ENCODE measurements at places on chromosomes 1 and 21.

GRCh38 chr1:185539277-185539943 is 194.8 kb upstream of the HMCN1 start:
- no peak for DNase-seq

DNA sequence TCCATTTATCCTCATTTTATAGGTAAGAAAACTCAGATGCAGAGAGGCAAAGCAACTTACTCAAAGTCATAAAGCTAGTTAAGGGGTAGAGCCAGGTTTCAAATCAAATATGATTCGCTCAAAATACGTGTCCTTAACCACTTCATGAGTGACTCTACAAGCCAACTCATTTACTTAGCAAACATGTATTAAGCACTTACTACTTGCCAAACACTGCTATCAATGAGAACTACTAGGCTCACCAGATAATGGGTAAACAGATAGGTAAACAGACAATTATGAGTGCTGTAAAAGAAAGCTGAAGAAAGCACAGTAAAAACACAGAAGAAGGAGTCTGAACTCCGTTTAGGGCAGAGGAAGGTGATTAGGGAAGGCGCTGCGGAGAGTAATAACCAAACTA is 65.9 kb downstream of the WDR64 start:
- DNase-seq = no peak

DNA sequence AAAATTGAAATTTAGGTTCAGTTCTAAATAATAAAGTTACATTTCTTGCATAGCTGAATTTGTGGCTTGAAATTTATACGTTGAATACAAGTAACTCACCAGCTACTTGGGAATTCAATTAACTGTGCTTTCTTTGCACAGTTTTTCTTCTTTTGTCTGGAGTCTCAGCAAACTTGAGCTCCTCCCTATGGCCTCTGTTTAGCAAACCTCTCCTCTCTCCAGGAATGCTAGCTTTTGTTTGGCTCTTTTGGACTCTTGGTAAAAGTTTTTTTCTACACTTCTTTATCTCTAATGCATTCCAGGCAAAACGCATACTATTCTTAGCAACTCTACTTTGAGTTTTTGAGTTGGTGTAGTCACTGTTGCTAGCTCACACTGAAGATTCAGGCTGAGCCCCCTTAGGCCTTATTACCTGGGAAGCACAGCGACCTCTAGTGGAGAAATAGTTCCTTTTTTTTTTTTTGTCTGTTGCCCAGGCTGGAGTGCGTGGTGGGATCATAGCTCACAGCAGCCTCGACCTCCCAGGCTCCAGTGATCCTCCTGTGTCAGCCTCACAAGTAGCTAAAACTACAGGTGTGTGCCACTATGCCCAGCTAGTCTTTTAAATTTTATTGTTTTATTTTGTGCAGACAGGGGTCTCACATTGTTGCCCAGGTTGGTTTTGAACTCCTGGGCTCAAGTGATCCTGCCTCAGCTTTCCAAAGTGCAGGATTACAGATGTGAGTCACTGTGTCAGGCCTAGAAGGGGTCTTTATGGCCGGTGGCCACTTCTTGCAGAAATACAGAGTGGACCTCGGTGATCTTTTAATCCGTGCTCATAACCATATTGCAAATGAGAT is 61.7 kb downstream of the CASQ2 start:
- no peak for DNase-seq

GRCh38 chr1:117665556-117666270 is 59.9 kb downstream of the TENT5C start:
- DNase-seq = no peak

DNA sequence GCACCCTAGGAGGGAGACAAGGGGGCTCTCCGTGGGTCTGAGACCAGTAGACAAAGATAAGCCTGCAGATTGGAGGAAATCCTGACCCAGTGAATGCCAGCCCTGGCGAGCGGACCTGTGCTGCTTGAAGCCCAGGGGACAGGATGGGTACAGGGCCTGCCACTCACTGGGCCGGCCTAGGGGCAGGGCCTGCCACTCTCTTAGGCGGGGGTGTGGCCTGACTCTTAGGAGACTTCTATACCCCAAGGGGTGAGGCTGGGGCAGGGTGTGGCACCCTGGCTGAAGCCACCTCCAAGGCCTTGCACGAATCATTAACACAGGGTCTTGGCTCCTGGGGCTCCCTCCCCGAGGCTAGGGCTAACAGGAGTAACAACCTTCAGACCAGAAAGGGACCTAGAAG is 30.7 kb downstream of the TRIM62 start:
- no peak for DNase-seq

DNA sequence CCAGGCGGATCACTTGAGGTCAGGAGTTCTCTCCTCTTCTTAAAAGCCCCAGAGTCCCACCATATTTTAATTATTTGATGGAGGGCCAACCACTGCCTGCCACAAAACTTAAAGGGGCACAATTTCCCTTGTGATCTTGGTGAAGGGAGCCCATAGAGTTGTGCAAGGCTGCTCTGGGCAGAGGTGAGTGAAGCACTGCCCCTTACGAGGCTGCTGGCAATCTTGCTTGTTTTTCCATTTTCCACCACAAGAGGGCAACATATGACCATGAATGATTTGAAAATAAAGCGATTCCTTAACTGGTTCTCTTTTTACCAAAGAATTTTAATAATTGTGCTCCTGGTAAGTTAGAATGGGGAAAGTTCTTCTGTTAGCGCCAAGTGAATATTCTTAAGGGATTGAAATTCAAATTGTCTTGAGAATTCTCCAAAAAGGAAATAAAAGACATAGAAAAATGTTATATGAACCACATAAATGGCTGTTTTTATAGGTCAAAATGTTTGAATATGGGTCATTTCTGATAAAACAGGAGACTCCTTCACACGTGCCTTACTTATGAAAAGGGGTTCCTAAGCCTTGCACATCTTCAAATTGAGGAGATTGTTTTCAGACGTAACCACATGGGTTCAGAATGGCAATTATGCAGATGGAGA is 22.7 kb downstream of the PGM1 start:
- no peak for DNase-seq

DNA sequence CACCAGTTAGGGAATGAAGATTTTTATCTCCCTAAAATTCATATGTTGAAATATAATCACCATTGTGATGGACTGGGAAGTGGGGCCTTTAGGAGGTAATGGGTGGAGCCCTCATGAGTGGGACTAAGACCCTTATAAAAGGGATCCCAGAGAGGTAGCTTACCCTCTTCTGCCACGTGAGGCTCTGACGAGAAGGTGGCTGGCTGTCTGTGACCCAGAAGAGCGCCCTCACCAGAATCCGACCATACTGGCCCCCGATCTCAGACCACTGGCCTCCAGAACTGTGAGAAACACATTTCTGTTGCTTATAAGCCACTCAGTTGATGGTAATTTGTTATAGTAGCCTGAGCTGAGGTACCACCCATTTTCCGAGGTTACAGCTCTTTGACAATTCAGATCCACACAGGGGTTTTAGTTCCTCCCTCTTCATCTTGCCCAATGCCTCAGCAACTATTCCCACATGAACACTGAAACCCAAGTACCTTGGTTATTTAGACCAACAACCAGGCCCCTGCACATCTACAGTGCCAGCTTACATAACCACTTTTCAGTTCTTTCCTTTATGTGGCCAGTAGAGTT is 27.6 kb upstream of the HUNK start:
- no peak for DNase-seq

- no peak for DNase-seq
These were observed 29.3 kb downstream of the TNNT2 start for GRCh38 chr1:201348211-201348566.

GRCh38 chr1:18859560-18859959 is at the start of gene TAS1R2:
TAS1R2 (minus strand) TSS chr1:18859660; CDS start chr1:18859660, 0 bp downstream.
- DNase-seq = no peak

GRCh38 chr1:117556341-117556740 is 49.5 kb upstream of the TENT5C start:
- DNase-seq = no peak

All from activated naive CD4-positive, alpha-beta T cell (primary cell).